Left ventricle myocardium superior (tissue), 1 donor: ENCODE measurements at places on chromosomes 2 and 18. TPM values are rescaled to one million over a fixed set of nuclear protein-coding genes. Genes with fewer than 3 reads are reported as not detected.

IL18R1 gene
- total RNA-seq: 1.3 TPM

KCNS3 gene
- 4.9 TPM for total RNA-seq

SLC9A4 gene
- total RNA-seq: not detected

THOC1 gene
- 12.4 TPM for total RNA-seq

SMYD1 gene
- 492 TPM for total RNA-seq

SNTG2 gene
- 0.77 TPM for total RNA-seq

SP140 gene
- 0.47 TPM for total RNA-seq

MYO7B gene
- 0.42 TPM for total RNA-seq

LONRF2 gene
- 17.5 TPM for total RNA-seq

BCL11A gene
- 31.2 TPM for total RNA-seq

SERPINB11 gene
- total RNA-seq: not detected

AMER3 gene
- total RNA-seq: not detected

YPEL5 gene
- total RNA-seq: 76.3 TPM

GTF2A1L gene
- total RNA-seq: not detected

CHAC2 gene
- total RNA-seq: 6.0 TPM

LRP1B gene
- total RNA-seq: 0.02 TPM

CFAP65 gene
- total RNA-seq: not detected

GREB1 gene
- 8.2 TPM for total RNA-seq

ALPG gene
- not detected for total RNA-seq

SRSF7 gene
- total RNA-seq: 54.5 TPM

CDH20 gene
- total RNA-seq: not detected

ACADL gene
- total RNA-seq: 0.59 TPM

ZNF804A gene
- 0.07 TPM for total RNA-seq

CKAP2L gene
- total RNA-seq: 0.10 TPM

REG3A gene
- not detected for total RNA-seq

DAPL1 gene
- total RNA-seq: not detected

FOSL2 gene
- total RNA-seq: 45.7 TPM

AQP12B gene
- total RNA-seq: not detected

HOXD9 gene
- not detected for total RNA-seq

MAL gene
- total RNA-seq: 3.9 TPM

BZW1 gene
- total RNA-seq: 71.2 TPM

SEH1L gene
- total RNA-seq: 17.3 TPM

DSG4 gene
- total RNA-seq: not detected

DPYSL5 gene
- total RNA-seq: not detected

SCYGR4 gene
- total RNA-seq: not detected

ACVR1C gene
- 0.32 TPM for total RNA-seq

ASB18 gene
- 3.8 TPM for total RNA-seq

IL36A gene
- not detected for total RNA-seq

PKDCC gene
- 77.1 TPM for total RNA-seq

STAM2 gene
- total RNA-seq: 24.1 TPM

ZSWIM2 gene
- not detected for total RNA-seq

LAMA1 gene
- 0.17 TPM for total RNA-seq

SAG gene
- not detected for total RNA-seq

CTLA4 gene
- total RNA-seq: not detected

HS1BP3 gene
- total RNA-seq: 20.2 TPM

GKN1 gene
- total RNA-seq: not detected

RGPD4 gene
- total RNA-seq: 0.10 TPM

TXNDC2 gene
- not detected for total RNA-seq
